Esophagus squamous epithelium (tissue), 5 donors: ENCODE measurements at places on chromosomes 4 and X.

DNA sequence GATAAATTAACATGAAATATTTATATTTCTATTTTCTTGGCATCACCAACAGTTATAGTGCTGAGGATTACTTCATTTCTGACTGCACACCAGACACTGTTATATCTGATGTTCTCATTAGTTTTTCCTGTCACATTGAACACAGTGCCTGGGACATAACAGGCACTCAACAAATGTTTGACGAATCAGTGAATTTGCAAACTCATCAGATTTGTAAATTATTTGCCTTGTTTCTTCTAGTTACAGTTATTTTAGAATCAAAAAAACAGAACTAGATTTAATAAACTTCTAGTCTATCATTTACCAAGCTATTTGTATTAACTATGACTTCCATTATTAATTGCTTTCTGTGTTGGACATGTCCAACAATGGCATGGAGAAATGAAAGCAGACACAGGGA, 483.3 kb downstream of the KLHL13 start:
- H3K36me3 ChIP-seq, result no peaks in the 10 kb centered on the region
- H3K4me1 ChIP-seq, result no peaks in the 10 kb centered on the region
- no peak overlapping the region for H3K27ac ChIP-seq
- no peak overlapping the region for H3K4me3 ChIP-seq
- no peak for DNase-seq

GRCh38 chr4:148770848-148771247, 328.6 kb upstream of the NR3C2 start:
- no peaks in the 10 kb centered on the region for H3K4me1 ChIP-seq
- no peak overlapping the region for H3K27ac ChIP-seq
- no peak overlapping the region for H3K4me3 ChIP-seq
- H3K27me3 ChIP-seq, result no peaks in the 10 kb centered on the region

GRCh38 chrX:40420899-40421729, 159.7 kb upstream of the ATP6AP2 start:
- H3K27ac ChIP-seq, result peak overlapping the region; percentile 84
- H3K36me3 ChIP-seq, result no peaks in the 10 kb centered on the region
- no peak for DNase-seq
- H3K4me3 ChIP-seq, result no peak overlapping the region
- H3K4me1 ChIP-seq, result peaks cover 66% of the 10 kb centered on the region

DNA sequence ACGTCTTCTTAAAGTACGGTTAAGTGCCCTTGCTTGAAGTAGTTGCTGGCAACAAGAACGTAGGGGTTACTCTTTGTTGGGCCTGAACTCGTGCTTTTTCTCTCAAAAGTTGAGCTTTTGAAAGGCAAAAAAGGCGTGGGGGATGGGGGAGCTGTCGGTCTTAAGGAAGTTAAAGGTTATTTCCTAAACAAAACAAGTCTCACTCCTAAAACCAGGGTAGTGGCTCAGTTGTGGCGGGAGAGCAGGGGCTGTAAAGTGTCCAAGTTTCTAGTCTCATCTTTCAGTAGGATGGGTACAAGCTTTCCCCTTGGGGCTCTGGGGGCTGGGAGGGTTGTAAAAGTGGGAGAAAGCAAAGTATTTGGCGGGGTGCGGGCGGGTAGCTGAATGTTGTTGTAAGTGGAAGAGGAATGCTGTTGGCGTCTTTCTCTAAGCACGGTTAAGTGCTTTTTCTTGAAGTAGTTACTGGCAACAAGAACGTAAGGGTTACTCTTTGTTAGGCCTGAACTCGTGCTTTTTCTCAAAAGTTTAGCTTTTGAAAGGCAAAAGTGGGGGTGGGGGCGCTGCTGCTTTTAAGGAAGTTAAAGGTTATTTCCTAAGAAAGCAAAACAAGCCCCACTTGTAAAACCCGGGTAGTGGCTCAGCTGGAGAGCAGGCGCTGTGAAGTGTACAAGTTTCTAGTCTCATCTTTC, 904 bp upstream of the WDR1 start:
- DNase-seq, result no peak
- H3K36me3 ChIP-seq, result peaks cover 31% of the 10 kb centered on the region
- peak overlapping the region; percentile 95 for H3K4me3 ChIP-seq
- peak overlapping the region; percentile 98 for H3K27ac ChIP-seq
- peaks cover 28% of the 10 kb centered on the region for H3K4me1 ChIP-seq

DNA sequence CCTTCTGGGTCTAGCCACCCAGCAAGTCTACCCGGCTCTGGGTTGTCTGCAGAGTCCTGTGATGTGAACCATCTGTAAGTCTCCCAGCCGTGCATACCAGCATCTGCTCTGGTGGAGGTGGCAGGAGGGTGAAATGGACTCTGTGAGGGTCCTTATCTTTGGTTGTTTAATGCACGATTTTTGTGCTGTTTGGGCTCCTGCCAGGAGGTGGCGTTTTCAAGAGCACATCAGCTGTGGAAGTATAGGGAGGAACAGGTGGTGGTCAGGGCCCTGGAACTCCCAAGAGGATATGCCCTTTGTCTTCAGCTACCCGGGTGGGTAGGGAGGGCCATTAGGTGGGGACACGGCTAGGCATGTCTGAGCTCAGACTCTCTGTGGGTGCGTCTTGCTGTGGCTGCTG, 66.5 kb upstream of the ZFP42 start:
- no peak overlapping the region for H3K27ac ChIP-seq
- no peak for DNase-seq
- H3K27me3 ChIP-seq, result no peaks in the 10 kb centered on the region
- H3K36me3 ChIP-seq, result no peaks in the 10 kb centered on the region
- H3K4me3 ChIP-seq, result no peak overlapping the region

DNA sequence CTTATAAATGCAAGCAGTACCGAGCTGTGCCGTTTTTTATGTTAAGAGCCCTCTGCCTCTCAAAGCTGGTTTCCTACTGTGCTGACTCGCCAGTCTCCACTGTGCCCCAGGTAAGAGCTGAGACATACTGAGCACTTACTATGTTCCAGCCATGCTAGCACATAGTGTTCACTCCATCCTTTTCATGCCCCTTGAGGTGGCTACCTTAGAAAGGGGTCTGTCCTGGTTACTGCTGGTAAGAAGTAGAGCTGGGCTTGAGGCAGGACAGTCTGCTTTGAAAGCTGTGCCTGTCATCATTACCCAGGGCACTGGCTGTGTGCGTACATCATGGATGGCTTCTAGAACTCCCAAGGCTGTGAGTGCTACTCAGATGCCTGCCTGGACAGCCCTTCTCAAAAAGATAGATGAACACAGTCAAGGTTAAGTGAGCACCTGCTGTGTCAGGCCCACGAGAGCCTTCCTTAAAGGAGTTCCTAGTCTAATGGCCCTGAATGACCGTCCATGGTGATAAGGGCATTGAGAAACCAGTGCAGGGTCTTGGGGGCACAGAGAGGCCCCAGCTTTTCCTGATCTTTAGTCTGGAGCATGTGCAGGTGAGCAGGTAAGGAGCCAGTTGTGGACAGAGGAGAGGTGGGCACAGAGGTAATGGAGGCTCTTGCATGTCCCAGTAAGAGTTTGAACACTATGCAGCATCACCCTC, 1.6 kb downstream of the STK32B start:
- H3K27me3 ChIP-seq, result peaks cover 38% of the 10 kb centered on the region
- no peak overlapping the region for H3K27ac ChIP-seq
- peaks cover 13% of the 10 kb centered on the region for H3K4me1 ChIP-seq
- H3K4me3 ChIP-seq, result no peak overlapping the region
